ENCODE measurements at places on chromosomes 1 and 21.

- no peak for DNase-seq
Measured at GRCh38 chr1:204801211-204801610, 69.5 kb upstream of the NFASC start.

DNA sequence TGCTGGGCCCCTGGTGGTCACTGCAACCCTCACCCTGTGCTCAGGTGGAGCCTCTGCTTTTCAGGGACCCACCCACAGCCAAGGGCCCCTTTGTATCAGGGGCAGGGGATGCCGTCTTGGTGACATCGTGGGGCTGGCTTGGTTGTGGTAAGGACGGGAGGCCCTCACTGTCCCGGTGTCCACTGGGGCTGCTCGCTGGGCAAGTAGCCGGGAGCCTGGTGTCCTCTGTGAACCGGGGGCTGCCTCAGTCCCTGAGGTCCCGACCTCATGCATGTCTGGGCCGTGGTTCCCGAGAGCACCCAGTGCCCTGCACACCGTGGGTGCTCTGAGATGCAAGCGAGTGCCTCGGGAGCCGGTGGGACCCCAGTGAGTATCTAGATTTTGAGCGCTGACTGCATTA lies 56.0 kb upstream of the TTC34 start:
- DNase-seq, result no peak

DNA sequence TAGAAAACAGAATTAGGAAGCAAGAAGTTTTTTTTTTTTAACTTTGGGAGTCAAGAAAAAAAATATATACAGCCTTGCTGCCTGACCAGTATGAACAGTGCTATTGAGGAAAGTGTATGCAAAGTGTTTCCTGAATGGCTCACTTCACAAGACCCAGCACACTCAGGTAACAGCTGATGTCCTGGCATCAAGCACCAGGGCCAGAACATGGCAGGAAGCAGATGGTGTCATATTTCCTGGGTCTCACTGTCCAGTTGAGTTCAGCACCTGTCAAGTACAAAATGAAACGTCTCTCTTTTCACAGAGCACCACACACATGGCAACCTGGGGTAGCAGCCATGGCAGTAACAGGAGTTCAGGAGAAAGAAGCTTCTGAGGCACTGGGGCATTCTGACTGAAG lies 372.3 kb downstream of the TTLL7 start:
- no peak for DNase-seq

- no peak for DNase-seq
Measured at GRCh38 chr1:43205671-43206070, 33.5 kb downstream of the CFAP57 start.

GRCh38 chr1:183910845-183911244 lies 105.9 kb downstream of the RGL1 start:
- DNase-seq, result no peak

DNA sequence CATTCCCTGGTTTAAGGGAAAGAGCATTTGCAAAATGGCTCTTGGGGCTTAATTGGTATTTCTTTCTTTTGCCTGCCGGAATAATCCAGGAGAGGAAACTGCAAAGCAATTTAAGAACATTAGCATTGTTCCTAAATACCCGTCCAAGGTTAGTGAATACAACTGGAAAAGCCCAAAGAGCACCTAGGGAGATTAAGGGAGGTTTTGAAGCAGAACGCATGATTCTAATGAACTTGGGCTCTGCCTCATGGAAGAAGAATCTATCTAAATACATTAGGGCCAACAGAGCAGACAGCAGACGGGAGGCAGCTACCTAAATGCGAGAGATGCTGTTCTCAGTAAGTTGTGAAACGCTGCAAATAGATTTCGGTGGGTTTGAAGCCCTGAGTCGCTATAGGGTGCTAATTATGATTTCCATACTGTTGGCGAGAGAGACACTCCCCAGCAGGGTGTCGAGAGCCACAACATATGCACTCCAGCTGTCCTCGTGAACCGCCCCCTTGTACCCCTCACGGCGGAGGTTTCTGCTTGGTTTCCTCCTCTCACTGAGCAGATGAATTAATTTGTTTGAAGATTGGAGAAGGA lies 326.7 kb upstream of the CAMK1G start:
- no peak for DNase-seq

DNA sequence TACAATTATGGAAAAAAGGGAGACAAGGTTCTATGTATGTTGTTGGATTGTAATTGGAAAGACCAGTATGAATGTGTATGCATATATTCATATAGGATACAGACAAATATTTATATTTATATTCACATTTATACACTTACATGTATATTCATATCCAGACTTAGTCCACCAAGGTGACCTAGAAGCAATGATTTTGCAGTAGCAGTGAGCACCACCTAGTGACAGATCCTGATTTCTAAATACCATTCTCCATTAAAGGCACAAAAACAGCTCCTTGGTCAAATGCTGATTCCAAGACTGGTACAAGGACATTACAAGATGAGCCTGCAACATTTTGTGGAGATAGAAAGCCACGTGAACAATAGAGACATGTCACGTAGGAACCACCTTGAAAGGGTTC lies 153.4 kb downstream of the SDCCAG8 start:
- no peak for DNase-seq

DNA sequence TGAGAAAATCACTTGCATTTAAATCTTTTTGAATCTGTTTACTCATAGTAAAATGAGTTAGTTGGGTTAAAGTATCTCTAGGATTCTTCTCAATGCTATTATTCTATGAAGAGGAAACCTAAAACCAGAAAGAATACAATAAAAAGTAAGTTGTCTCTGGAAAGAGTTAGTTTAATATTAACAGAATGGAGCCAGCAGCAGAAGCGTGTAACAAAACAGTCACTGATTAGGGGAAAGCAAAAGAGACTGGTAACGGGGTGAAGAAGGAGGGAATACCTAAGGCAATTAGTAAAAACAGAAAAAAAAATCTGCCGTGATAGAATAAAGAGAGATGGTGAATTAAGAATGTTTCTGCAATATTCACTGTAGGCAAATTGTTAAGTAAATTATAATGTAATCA lies 60.0 kb downstream of the NRDC start:
- DNase-seq, result no peak

GRCh38 chr1:170885551-170885950 lies 49.8 kb upstream of the MROH9 start:
- DNase-seq, result no peak

GRCh38 chr1:213135572-213135971 lies 84.5 kb downstream of the RPS6KC1 start:
- DNase-seq, result no peak

DNA sequence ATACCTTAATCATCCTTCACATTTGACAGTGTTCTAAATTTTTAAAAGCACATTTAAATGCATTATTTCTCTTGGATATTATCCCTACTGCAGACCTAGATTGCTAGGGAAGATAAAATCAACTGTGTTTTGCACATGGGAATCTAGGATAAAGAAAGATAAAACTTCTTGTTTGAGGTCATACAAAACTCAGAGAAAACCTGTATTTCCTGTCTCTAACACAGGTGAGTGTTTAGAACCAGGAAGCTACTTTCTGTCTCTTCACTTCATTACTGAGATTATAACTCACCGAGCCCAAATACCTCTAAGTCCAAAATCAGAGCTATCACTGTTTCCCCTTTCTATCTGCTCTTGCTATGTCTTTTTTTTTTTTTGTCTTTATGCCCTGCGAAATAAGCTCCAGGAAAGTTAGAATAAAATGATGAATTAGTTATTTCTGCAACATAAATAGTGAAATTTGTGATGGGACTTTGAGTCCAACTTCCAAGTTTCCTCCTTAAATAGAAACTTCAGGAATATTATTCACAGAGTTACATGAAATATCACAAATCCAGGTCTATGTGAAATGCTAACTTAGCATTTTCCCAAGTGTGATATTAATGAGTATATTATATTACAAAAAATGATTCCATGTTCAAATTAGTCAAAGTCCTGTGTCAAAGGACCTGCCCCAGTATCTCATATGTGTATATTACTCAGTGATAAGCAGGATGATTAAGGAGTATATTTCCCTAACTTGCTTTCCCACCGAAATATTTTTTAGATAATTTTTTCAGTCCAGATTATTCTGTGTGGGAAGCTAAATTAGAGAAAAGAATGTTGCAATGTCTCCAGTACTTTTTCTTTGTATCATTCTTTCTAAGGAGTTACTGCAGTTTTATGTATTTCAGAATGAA lies 226.4 kb downstream of the PLA2G4A start:
- no peak for DNase-seq

GRCh38 chr21:45935628-45936027 lies 45.9 kb upstream of the COL6A1 start:
- DNase-seq, result no peak

DNA sequence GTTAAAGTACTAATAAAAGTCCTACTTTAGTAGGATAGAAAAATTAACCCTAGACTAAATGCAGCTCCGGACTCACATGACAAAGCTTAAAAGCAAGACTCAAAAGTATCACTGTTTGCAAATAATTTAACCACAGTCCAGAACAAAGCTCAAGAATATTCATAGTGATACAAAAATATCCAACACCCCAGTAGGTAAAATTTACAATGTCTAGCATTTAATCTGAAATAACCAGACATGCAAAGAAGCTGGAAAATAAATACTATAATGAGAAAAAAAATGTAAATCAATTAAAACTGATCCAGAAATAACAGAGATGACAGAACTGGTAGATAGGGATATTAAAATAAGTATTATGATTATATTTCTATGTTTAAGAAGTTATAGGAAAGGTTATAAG lies 67.0 kb downstream of the KIAA0319L start:
- DNase-seq, result no peak

DNA sequence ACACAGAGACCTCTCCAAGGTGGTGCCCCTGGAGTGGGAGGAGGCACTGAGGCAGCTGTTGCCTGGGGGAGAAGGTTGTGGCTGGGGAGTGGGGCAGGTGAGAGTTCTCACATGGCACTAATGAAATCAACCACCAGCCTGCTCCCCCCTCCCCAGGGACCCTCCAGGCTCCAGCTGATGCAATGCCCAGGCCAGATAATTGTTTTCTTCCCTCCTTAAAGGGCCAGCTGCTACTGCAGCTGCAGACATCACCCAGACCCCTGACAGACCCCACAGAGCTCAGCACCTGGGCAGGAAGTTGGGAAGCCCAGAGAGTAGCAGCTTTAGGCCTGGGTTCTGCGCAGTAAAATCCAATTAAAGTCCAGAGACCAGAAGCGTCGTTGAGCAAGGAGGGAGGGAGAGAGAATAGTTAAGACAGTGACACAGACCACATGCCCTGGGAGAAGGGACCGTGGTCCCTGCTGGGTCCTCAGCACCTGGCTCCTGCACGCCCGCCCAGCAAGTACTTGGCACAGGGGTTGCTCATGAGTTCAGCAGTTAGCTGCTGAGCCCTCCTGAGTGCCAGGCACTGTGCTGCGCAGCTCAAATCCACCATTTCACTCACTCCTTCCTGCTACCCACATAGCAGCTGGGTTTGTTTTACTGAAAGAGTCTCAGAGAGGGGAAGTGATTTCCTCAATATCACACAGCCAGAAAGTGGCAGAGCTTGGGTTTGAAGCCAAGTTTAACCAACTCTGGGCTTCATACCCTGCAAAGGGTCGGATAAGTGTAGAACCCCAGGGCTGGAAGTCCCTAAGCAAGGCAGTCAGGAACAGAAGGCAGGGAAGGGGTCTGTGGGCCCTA lies 1.9 kb downstream of the RIMS3 start:
- DNase-seq, result no peak

DNA sequence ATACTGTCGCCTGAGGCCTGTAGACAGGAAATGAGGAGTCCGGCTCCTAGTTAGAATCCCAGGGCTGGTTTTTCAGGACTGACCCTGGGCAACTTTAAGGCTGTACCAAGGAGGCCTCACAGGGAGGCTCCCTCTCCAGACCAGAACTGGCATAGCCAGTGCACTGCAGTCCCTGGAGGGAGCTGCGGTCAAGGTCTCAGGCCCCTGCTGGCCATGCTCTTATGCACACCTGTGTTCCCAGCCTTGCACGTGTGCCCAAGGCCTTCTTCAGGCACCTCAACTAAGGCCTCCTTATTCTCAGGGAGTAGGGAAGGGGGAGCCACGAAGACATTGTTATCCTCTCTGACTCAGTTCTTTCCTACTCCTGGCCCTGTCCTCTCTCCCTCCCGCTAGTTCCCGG lies 22.0 kb upstream of the IFNAR1 start:
- no peak for DNase-seq

Measured in AG04449 (cell line).